ENCODE measurements at places on chromosomes 12 and 14. TPM values are rescaled to one million over a fixed set of nuclear protein-coding genes. Genes with fewer than 3 reads are reported as not detected.

- H3K27me3 ChIP-seq: peaks cover 21% of the 10 kb centered on the region
- no peak overlapping the region for H3K4me3 ChIP-seq
- H3K4me1 ChIP-seq: peaks cover 36% of the 10 kb centered on the region
- H3K27ac ChIP-seq: no peak overlapping the region
These were observed 4.9 kb upstream of the KIF26A start for GRCh38 chr14:104133496-104133895.

DNA sequence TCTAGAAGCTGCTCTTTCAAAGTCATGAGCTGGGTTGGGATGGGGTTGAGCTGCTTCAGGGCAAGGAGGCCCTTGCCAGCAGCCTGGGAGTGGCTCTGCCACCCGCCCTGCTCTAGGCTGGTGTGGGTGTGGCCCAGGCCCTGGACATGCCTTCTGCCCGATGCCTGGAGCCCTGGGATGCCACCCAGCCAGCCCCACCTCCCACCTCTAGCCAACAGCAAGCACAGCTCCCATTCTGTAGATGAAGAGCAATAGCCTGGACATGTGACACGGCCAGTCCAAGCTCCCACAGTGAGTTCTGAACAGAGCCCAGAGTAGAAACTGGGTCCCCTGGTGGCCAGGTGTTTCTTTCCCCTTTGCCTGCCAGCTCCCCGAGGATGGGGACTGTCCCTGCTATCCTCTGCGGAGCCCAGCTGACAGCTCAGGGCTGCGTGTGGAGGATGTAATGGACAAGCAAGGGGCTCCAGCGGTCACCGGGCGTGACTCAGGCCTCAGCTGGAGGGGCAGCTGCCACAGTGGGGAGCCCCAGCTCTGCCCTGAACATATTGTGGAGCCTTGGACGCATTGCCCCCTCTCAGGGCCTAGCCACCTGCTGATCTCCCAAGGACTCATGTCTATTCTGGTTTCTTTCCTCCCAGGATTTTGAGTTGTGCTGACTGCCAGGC lies 165.2 kb downstream of the TSPAN9 start:
- H3K4me1 ChIP-seq: peaks cover 23% of the 10 kb centered on the region
- no peaks in the 10 kb centered on the region for H3K27me3 ChIP-seq
- no peaks in the 10 kb centered on the region for H3K36me3 ChIP-seq
- DNase-seq: no peak

GRCh38 chr14:19906665-19907064 lies 13.7 kb upstream of the OR4K5 start:
- no peaks in the 10 kb centered on the region for H3K27me3 ChIP-seq
- no peaks in the 10 kb centered on the region for H3K4me1 ChIP-seq
- H3K4me3 ChIP-seq: no peak overlapping the region
- no peak overlapping the region for H3K27ac ChIP-seq
- DNase-seq: no peak

DNA sequence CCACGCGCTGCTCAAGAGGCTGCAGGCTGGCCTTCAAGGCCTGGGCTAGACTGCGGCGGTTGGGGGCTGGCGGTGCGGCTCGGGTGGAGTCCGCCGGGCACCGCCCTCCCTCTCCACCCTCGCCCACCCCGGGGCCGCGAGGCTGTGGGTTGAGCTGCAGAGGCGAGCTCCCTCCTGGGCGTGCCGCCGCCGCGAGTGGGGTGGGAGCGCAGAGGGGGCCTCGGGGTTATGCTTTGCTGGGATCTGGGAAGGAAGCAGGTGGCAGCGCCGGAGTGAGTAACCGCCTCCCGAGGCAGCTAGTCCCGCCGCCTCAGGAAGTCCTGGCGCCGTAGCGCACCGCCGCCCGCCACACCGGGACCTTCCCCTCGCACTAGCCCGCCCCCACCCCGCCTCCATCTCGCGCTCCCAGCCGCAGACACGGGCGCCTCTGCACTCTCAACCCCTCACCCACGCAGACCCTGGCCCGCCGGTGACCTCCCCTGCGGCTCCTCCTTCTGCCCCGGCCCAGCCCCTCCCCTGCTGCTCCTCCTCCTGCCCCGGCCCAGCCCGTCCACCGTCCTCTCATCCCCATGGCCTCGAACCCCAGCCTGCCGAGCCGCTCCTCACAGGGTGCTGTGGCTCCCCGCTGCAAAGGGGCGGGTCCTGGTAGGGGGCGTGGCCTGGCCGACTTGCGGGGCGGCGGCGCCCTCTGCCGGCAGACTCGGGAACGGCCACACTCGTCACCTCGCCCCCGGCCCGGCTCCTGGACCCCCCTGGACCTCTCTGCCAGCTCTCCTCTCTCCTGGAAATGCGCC lies 16.6 kb downstream of the TAMALIN start:
- H3K27ac ChIP-seq: peak overlapping the region; percentile 63
- peaks cover 57% of the 10 kb centered on the region for H3K4me1 ChIP-seq
- H3K27me3 ChIP-seq: no peaks in the 10 kb centered on the region
- H3K4me3 ChIP-seq: peak overlapping the region; percentile 38
- peak; percentile 87 for DNase-seq

GRCh38 chr14:69323999-69324282 lies 64.0 kb downstream of the GALNT16 start:
- DNase-seq: no peak
- no peaks in the 10 kb centered on the region for H3K36me3 ChIP-seq
- no peaks in the 10 kb centered on the region for H3K27me3 ChIP-seq
- H3K27ac ChIP-seq: no peak overlapping the region
- no peak overlapping the region for H3K4me3 ChIP-seq
- H3K4me1 ChIP-seq: no peaks in the 10 kb centered on the region

- H3K27ac ChIP-seq: no peak overlapping the region
- H3K4me1 ChIP-seq: peaks cover 17% of the 10 kb centered on the region
- DNase-seq: no peak
- H3K27me3 ChIP-seq: no peaks in the 10 kb centered on the region
- no peaks in the 10 kb centered on the region for H3K36me3 ChIP-seq
These were observed 69.8 kb upstream of the IFNG-AS1 start for GRCh38 chr12:67919406-67919805.

- no peak overlapping the region for H3K27ac ChIP-seq
- H3K4me3 ChIP-seq: no peak overlapping the region
- H3K4me1 ChIP-seq: no peaks in the 10 kb centered on the region
These were observed 107.5 kb downstream of the GPATCH2L start for GRCh38 chr14:76259029-76259735.

DNA sequence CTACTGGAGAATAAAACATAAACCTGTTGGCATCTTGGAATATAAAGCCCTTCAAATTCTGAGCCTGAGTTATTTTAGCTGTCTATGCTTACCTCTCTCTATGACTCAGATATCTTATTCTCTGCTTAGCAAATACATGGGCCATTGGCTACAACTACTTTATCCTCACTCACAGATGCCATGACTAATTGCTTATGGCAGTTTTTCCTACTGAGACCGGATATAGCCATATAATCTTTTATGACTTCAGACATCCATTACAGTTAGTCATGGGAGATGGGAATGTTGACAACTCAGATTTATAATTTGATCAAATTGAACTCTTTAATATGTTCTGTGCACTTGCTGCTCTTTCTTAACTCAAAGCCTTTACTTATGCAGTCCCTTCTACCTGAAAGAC lies 502.4 kb upstream of the ATP2B1 start:
- no peaks in the 10 kb centered on the region for H3K27me3 ChIP-seq
- H3K36me3 ChIP-seq: no peaks in the 10 kb centered on the region
- no peaks in the 10 kb centered on the region for H3K4me1 ChIP-seq
- no peak overlapping the region for H3K4me3 ChIP-seq

DNA sequence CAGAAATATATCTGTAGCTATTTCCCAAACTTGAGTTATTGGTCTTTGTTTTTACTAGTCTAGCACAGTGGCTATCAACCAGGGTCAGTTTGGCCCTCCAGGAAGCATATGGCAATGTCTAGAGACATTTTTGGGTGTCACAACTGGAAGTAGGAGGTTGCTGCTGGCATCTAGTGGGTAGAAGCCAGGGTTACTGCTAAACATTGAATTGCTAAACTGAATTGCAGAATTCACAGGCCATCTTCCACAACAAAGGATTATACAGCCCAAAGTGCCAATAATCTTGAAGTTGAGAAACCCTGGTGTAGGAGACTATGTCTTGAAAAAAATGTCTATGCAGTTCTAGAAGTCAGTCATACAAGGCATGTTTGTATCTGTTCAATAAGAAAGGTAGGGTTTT lies 27.7 kb downstream of the ARHGAP5 start:
- no peak overlapping the region for H3K27ac ChIP-seq
- no peak for DNase-seq
- H3K36me3 ChIP-seq: peaks cover 5% of the 10 kb centered on the region
- no peak overlapping the region for H3K4me3 ChIP-seq
- no peaks in the 10 kb centered on the region for H3K27me3 ChIP-seq

The GPR84 gene
- not detected for total RNA-seq

The HCAR2 gene
- not detected for total RNA-seq

The KLHL33 gene
- total RNA-seq: 0.26 TPM

The RPS29 gene
- total RNA-seq: 2,856 TPM

The VRK1 gene
- 10.4 TPM for total RNA-seq

Measured in body of pancreas (tissue), 4 donors.